Coronary artery (tissue), 2 donors: ENCODE measurements at places on chromosomes 5 and 9.

DNA sequence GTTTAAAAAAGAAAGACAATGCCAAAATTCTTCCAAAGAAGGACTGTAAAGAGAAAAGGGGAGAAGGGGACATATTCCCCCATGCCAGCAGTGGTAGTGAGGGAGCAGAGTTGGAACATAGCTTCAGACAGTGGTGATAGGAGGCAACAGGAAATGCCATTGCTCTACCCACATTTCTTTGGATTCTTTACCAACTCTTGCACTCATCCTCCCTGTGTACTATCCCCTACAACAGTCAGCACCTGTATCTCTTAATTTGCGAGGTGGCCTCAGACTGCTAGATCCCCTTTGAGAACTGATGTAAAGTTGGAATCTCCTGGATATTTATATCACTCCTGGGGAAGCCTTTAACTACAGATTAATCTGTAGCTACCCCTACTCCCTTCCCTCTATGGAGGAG, 320.6 kb upstream of the PTGER4 start:
- DNase-seq: no peak

- no peak for DNase-seq
Observed at GRCh38 chr5:169440107-169440705, 139.3 kb upstream of the SLIT3 start.

GRCh38 chr5:80165452-80165851, 90.4 kb downstream of the SERINC5 start:
- no peak for DNase-seq

DNA sequence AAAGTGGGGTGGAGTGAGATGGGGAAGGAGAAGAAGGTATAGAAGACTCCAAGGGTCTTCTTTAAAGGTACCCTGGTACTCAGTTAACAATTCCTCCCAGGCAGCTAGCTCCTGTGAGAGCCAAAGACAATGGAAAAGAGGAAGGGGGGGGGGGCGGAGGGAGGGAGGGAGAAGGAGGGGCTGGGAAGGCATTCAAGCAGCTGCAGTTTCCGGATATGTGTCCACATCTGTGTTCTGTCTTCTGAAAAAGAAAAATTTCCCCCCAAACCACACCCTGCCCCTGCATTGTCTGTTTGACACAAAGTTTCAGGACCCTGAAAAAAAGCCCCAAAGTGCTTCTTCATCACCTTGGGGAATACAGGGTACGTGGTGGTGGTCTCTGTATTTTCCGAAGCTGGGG, 11.1 kb downstream of the SPRY4 start:
- no peak for DNase-seq

- no peak for DNase-seq
Observed at GRCh38 chr9:9615086-9615485, 997.7 kb downstream of the PTPRD start.

GRCh38 chr5:150781706-150782614, 3.4 kb downstream of the SMIM3 start:
- no peak for DNase-seq

GRCh38 chr5:54829676-54830535, 155.5 kb downstream of the ESM1 start:
- DNase-seq: no peak

DNA sequence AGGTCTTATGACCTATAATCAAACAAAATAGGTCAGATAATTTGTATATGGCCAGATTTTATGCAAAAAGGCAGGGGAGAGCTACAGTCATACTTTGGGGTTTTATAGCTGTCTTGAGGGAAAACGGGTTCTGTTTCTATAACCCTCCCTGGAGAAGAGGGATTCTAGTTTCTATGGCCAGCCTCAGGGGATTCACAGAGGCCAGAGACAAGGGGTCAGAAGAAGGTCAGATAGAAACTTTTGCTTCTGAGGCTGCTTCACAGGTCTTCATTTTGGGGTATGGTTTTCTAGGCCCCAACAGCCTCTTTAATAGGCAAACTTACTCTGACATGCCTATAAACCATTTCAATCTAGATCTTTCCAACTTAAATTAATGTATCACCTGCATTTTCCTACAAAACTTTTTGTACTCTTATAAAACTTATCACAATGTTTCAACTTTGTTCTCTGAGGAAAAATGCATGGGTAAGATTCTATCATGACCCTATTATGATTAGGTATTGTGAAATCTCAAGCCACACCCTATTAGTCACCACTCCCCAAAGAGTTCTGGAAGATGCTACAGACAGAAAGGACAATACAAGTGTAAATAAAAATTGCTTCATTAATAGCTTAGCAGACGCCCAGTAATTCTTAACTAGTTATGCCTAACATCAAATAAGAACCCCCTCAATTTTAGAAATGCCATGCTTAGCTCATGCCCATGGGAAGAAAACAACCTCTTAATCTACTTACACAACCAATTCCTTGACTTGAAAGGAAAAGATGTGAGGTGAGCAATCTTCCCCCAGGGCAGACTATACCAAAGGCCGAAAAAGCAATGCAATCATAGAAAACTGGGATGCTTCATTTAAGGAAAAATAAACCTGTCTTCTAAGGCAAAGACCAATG, 396.6 kb downstream of the TLR4 start:
- DNase-seq: no peak

- DNase-seq: no peak
Observed at GRCh38 chr5:92514896-92515295, 1066.1 kb downstream of the NR2F1-AS1 start.

DNA sequence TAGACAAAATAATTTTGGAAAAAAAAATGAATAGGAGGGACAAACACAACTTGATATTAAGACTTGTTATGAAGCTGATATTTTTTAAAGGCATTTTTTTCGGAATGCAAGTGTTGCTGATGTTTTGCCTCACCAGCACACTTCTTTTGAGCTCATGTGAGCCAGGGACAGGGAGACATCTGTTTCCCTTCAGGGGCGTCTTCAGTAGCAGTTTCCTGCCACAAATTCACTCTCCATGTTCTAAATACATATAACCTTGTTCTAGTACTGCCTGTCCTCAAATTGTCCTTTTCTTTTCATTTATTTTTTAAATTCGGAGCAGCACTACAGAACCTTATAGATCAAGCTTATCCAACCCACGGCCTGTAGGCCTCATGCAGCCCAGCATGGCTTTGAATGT, 316.0 kb upstream of the PAPPA start:
- DNase-seq: no peak

- no peak for DNase-seq
Observed at GRCh38 chr5:120767178-120767820, 303.2 kb downstream of the PRR16 start.

DNA sequence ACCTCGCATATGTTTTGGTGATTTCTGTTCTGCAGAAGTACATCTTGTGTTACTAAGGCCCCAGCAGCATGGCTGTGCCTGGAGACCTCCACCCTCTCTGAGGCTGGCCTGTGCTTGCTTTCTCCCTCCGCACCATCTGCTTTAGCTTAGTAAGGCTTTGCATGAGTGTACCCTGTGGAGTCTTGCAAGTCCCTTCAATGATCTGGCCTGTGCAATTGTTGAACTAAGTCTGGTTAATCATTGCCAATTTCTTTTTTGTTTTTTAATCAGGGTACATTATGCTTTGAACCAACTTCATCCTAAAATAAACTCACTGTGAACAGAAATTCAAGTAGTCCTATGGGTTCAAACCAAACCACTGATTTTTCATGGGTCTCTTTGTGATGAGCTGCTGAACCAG, 32.3 kb downstream of the ACOT12 start:
- no peak for DNase-seq

DNA sequence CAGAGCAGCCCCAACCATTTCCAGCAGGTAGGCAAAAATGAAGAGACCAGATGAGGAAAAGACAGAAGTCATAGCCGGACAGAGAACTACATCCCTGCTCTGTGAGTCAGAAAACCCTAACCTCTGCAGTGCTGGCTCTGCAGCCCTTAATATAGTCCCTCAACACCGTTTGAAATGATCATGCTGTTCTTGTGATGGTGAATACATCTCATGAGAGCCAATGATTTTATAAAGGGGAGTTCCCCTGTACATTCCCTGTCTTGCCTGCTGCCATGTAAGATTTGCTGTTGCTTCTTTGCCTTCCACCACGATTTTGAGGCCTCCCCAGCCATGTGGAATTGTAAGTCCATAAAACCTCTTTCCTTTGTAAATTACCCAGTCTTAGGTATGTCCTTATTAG, 216.8 kb upstream of the RFX3 start:
- no peak for DNase-seq

DNA sequence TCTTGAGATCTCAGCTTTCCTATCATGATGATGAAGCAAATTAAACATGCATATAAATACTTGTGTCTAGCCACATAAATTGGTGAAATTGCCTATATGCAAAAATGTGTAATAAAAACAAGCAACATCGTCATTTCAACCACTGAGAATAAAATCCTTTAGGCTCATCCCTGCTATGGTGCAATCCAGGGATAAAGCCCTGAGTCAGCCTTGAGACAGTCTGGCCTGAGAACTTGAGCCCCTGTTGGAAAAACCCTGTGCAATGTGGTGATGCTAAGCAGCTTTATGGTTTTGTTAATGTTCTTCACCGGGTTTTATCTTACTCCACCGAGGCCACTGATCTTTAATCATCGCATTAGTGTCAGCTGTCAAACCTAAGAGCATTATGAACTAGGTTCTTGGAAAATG, 170.5 kb downstream of the DCP2 start:
- DNase-seq: no peak

- no peak for DNase-seq
Observed at GRCh38 chr9:35928591-35929452, 19.5 kb downstream of the SPAAR start.

GRCh38 chr5:225334-225733, 7.2 kb downstream of the SDHA start:
- DNase-seq: no peak

DNA sequence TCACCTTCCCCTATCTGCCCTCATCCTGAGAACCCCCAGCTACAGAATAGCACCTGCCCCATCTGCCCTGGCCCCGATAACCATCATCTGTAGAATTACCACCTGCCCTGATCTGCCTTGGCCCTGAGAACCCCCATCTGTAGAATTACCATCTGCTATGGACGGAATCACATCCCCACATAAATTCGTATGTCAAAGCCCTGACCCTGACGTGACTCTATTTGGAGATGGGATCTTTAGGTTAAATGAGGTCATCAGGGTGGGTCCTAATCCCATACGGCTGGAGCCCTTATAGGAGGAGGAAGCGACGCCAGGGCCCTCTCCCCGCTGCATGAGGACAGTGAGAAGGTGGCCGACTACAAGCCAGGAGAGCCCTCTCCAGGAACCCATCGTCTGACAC, 32.6 kb downstream of the SARDH start:
- no peak for DNase-seq

DNA sequence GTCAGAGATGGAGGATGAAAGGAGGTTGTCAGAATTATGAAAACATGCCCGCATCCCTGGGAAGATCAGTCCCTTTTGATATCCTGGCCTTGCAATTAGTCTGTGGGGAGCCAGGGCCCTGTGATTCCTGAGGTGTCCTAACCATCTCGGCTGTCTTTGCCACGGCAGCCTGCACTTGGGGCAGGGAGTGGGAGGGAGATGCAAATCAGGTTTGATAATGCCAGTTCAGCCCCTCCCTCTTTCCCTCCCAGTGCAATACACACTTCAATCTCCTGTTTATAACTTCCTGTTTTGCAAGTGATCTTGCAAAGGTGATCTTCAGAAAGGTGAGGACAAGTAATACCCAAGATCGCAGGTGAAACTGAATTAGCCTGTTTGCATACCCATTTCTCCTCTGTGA, 114.0 kb upstream of the ALDH1B1 start:
- DNase-seq: peak; percentile 22

DNA sequence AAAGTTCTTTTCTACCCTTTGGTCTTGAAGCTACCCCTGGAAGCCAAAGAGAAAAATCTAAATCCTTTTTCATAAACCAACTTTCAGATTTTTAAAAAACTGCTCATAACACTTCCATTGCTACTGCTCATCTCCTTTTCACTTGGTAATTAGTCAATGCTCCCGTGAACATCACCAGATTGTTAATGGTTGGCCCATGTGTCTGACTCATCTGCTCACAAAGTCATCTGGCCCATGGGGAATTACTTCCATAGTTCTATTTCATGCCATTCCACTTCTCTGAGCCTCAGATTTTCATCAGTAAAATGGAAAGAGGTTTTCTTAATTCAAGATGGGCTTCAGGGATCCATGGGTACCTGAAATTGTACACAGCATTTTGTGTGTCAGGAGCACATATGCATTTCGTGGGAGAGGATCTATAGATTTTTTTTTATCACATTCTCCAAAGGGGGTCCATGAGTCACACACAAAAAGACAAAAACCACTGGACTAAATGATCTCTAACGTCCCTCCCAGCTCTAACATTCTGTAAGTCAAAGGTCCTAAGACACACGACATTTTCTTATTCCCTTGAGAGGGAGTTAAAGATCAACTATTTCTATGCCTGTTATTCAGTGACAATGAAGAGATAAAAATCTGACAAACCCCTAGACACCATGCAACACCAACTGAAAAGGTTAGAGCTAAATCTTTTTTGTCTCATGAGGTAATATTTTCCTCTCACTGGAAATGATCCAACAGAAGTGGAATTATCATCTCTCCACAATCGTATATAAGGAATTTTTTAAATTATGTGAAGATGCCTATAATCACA, 75.4 kb downstream of the TEX10 start:
- DNase-seq: no peak

DNA sequence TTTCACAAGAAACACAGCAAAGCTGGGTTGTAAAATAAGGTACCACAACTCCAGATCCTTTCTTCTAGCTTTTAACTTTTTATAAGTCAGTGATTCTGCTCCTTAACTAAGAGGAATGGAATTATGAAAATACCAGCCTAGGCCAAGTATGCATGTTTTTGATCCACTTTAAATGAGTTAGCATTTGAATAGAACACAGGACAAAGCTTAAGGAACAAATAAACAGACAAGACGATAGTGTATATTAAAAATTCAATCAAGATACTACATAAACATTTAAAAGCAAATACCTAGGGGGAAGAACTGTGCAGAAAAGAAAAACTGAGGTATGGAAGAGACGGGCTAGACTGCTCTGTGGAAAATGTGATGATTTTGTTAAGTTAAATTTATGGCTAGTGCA, 200.7 kb downstream of the LURAP1L start:
- no peak for DNase-seq

DNA sequence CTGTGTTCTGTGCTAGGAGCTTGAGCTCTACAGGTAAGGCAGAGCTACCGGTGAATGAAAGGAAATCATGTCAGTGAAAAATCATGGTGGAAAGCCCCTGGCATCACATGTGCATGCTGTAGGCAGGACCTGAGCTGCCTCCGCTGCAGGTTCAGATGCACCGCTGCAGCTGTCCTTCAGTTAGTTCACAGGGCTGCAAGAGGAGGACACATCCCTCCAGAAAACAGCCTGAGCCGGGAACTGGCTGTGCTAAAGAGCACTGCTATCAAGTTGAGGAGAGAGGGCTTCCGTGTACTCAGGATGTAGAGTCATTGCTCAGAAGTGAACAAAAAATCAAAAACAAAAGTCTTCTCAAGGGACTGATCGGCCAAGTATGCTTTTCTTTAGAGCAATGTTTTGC, 138.6 kb downstream of the ERCC6L2 start:
- DNase-seq: no peak

GRCh38 chr9:99466781-99467180, 244.7 kb downstream of the SEC61B start:
- no peak for DNase-seq

- DNase-seq: no peak
Observed at GRCh38 chr9:127754099-127755060, 19.3 kb upstream of the TOR2A start.

GRCh38 chr9:24608599-24608998, 62.9 kb upstream of the IZUMO3 start:
- DNase-seq: no peak
